ENCODE measurements at places on chromosomes 5 and 9. TPM values are rescaled to one million over a fixed set of nuclear protein-coding genes. Genes with fewer than 3 reads are reported as not detected.

IL5 gene
- total RNA-seq = not detected

MARCOL gene
- not detected for total RNA-seq

SPATA31D4 gene
- not detected for total RNA-seq

TSSK1B gene
- total RNA-seq = not detected

NPR3 gene
- 2.6 TPM for total RNA-seq

GFI1B gene
- total RNA-seq = not detected

DNA sequence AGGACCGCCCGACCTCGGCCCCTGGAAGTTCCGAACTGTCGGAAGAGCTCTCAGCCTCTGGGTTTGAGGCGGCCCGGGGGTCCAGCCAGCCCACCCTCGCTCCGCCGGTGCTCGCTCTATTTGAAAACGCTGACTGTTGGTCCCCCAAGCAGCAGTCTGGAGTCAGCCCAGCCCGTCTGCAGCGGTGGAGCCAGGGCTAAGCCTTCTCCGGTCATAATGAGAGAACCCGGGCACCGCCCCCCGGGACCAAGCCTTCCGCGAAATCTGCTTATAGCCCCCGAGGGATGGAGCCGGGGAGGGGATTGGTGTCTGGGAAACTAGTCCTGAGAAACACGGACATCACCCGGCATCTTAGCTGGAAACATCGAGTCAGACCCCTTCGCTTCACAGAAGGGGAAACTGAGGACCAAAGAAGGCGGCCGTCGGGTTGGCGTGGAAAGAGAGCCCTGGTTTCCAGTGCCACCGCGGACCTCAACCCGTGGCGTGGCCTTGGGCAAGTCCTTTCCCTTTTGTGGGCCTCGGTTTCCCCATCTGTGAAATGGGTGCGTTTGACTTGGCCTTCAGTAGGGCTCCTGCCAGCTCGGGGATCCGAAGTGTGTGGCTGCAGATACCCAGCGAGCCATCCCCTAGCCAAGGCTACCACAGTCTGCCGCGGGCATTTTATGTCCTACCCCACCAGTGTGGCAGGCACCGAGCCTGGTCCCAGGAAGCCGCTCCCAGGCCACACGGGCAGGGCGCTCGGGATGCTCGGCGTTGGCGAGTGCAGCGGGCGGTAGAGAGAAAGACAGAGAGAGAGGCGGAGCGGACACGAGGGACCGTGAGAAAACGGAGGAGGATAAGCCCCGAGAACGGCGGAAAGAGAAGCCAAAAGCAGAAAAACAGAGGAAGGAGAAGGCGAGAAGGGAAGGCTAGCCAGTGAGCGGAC, 857 bp downstream of the ADAM19 start:
- peak; percentile 16 for DNase-seq

GRCh38 chr9:134981829-134982228, 64.1 kb upstream of the FCN1 start:
- DNase-seq = no peak

GRCh38 chr9:106981396-106982287, 118.7 kb downstream of the ZNF462 start:
- no peak for DNase-seq

GRCh38 chr5:129172580-129172979, 78.0 kb downstream of the ISOC1 start:
- DNase-seq = no peak

DNA sequence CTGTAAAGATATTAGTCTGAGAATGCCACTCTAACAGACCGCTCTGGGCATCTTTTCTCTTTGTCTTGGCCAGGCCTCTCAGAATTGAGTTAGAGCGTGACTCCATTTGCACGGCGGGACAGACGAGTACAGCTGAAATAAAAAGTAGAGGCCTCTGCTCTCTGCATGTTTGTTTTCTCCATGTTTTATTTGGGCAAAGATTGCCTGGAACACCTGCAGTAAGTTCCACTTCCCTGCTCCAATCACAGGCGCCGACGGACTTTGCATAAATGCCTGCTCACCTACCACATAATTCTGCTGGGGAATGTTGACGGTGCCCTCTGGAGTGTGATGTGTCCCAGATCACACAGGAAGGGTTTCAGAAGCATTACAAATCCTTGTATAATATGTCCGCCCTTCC, 10.6 kb downstream of the SPOCK1 start:
- DNase-seq = no peak

- no peak for DNase-seq
Measured at GRCh38 chr5:133050521-133050920, 1.3 kb upstream of the HSPA4 start.

DNA sequence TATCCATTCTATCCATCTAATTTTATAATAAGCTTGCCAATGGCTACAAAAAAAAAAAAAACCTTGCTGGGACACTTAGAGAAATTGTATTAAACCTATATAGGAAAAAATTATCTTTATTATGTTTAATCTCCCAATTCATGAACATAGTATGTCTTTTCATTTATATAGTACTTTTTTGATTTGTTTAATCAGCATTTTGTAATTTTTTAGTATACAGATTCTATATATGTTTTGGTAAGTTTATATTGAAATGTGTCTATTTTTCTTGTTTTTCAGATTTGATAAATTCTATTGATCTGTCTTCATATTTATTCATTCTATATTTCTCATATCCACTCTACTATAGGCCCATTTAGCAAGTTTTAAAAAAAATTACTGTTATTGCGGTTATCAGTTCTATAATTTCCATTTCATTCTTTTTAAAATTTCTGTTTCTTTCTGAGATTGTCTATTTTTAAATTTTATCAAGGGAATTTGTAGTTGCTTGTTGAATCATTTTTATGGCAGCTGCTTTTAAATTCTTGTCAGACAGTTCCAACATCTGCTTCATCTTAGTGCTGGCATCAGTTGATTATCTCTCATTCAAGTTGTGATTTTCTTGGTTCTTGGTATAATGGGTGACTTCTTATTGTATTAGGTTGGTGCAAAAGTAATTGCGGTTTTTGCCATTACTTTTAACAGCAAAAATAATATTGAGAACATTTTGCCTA, 170.1 kb upstream of the S1PR3 start:
- no peak for DNase-seq

DNA sequence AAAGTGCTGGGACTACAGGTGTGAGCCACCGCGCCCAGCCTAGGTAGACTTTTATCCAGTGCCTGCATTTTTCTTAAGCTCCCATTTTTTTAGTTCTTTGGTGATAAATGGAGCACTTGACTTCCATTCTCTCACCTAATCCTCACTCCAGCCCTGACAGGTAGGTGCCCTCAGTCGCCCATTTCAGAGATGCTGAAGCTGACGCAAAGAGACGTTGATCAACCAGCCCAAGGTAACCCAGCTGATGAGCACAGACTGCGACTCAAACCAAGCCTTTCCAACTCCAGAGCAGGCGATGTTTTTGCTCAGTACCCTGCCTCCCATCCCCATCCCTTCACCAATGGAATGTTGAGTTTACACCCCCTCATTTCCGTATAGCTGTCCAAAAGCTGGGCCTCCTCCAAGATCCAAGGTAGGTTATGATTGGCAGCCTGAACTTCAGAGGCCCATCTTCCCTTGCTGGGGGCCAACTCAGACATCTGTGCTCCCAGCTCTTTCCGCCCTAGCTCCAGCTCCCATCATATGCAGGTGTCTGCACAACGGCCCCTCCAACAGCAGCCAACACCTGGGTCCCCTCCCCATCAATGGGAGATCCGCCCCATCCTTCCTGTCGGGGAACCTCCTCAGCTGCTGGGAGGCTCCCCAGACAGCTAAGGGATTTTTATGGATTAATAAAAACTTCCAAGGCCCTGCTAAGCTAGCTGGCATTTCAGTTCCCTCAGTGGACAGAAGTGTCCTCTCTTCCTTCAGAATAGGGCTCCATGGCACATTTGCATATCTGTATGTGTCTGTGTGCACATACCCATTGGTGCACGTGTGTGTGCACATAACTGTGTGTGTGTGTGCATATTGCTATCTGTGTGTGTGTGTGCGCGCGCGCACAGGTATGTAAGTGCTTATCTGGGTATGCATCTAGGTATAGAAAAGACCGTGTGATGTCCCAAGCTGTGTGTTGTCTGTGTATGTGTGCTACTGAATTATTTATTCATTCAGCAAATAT, 39.3 kb upstream of the VDAC1 start:
- DNase-seq = no peak

- no peak for DNase-seq
Measured at GRCh38 chr9:111939322-111939721, 42.7 kb downstream of the UGCG start.

DNA sequence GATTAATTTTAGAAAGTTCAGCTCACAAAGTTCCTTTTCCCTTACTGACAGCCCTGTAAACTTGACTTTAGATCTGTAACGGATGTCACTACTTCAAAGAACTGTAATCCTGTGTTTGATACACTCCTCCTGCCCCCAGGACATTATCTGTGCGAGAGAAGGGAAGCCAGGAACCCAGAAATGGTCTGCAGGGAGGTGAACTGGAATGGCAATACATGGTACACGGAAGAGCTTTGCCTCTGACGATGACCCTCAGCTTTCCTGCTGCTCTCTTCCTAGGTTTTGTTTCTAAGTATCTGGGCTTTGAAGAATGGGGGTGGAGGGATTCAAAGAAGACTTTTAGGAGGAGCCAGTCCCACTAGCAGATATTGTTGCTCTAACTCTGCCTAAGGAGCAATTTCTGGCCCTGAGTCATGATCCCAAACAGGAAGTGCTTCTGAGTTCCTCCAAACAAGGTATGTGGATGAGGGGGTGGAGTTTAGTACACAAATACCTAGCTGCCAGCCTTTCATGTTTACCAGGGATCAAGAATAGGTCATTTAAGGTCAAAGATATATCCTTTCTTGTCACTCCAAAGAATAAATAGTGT, 43.4 kb upstream of the TMC1 start:
- peak; percentile 60 for DNase-seq

GRCh38 chr5:173717959-173718358, 101.5 kb upstream of the BOD1 start:
- no peak for DNase-seq

DNA sequence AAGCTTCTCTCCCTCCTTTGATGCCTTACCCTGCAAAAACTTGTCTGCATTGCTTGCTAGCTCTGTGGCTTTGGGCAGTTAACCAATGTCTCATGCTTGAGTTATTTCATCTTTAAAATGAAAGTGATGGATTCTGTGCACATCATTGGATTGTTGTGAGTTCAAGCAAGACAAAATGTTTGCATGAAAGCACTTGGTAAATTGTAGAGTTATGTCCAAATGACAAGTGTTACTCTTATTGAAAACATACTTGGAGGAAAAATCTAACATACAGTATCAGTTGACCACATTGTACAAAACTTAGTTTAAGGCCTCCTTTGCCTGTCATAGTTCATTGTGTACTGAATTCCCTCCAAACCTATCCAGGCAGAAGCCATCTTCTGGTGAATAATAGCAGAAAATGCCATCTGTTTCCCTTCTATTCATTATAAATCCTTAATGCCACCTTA, 30.0 kb downstream of the TGFBR1 start:
- DNase-seq = no peak

GRCh38 chr9:209143-209758, 5.4 kb upstream of the DOCK8 start:
- no peak for DNase-seq

DNA sequence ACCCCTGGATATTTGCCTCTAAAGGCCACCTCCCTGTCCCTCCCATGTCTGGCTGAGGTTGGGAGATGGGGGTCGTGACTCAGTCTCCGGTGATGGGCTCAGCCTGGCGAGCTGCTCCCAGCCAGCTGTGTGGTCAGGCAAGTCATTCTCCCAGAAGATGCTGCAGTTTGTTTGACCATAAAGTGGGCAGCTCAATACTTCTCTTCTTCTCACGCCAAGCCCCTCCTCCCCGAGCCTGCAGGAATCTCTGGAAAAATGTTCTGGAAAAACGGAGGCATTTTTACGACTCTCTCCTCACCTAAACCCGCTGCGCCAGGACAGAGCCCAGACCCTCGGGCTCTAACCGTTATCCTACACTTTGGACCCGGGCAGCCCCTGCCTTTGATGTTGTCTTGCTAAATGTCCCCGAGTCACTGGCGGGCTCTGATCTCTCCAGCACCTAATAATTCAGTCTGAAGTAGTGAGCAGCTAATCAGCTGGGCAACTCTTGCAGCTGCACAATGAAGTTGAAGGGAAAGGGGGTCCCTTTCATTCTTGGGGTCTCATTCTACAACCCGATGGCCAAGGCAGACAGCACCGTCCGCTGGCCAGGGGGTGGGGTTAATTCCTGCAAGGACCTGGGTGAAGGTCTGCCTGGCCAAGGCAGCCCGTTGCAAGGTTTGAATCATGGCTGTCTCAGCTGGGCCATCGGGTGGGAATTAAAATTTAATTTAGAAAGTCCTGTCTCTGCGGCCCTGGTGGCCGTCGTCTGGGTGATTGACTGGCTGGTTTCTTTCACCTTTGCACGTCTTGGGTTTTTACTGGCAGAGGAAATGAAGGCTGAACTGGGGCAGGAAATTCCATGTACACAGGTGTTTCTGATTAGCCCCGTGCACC, 12.3 kb downstream of the DCANP1 start:
- no peak for DNase-seq

DNA sequence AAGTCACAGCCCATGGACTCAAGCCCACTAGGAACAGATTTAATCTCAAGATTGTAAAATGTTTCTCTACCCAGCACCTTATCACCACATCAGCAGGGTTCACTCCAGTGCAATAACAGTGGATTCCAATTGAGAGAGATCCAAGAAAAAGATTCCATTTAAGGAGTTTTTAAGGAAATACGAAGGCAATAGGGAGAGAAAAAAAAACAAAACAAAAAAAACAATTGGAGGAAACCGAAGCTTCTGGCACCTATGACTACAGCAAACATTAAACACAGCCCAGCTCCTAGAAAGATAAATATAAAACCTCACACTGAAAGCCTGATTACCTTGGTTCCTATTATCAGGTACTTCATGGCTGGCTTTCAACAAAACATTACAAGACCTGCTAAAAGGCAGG, 192.7 kb downstream of the DAB2IP start:
- no peak for DNase-seq

- DNase-seq = peak; percentile 25
Measured at GRCh38 chr9:117073539-117074341, 341.1 kb downstream of the ASTN2 start.

DNA sequence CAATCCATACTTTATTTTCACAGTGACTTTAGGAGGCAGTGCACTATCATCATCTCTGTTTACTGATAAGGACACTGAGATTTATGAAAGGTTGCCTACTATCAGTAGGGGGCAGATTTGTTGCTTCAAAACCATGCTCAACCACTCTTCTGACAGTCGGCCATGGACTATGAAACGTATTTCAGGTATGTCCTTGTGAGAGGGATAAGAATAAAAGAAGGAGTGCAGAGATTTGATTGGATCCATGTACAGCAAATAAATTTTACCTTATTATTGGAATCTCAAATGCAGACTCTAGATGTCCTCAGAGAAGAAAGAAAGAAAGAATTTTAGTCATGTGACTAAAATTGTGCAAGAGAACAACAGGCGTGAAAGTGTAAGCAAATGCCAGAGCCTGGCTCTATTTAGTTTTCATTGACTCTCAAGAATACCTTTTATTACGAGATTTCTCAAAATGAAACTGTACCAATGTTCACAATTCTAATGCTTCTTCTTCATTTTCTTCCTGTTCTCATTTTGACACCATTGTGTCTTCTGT, 296.6 kb upstream of the RASA1 start:
- DNase-seq = no peak
